NCI-H446 (cell line): ENCODE measurements at places on chromosomes 13 and 19.

DNA sequence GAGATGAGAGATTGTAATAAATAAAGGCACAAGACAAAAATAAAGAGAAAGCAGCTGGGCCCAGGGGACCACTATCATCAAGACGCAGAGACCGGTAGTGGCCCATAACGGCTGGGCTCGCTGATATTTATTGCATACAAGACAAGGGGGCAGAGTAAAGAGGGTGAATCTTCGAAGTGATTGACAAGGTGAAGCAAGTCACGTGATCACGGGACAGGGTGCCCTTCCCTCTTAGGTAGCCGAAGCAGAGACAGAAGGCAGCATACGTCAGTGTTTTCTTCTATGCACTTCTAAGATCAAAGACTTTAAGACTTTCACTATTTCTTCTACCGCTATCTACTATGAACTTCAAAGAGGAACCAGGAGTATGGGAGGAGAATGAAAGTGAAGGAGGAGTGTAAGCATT lies 4.6 kb upstream of the PRKCG start:
- DNase-seq = no peak

DNA sequence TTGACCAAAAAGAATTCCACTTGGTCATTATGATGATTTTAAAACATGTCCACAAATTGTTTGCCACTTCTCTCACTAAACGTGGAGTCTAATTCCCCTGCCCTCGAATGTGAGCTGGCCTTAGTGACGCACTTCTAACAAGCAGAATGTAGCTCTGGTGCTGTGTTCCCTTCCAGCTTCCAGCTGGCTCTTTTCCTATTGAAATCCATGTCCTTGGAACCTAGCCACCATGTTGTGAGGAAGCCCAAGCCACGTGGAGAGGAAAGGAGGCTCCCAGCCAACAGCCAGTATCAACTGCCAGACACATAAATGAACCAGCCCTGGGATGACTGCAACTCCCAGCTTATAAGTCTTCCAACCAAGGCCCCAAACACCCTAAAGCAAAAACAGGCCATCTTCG lies 23.6 kb upstream of the CEBPA start:
- peak; percentile 85 for DNase-seq

DNA sequence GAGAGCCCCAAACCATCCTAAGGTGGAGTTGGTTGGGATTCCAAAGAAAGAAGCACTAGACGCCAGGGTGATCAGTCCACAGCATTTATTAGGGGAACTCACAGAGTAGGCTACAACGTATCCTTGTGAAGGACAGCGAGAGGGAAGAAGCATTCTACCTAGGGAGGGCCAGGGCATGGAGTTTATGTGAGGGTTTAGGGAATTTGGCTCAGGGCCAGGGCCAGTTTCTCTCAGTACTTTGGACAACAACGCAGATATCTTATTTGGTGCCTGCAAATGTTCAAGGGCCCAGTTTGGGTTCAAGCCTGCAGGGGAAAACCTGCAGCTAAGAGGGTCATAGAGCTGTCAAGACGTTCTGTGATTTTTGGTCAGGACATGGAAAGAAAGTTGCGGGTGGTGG lies 73.9 kb upstream of the GJB6 start:
- DNase-seq = no peak

DNA sequence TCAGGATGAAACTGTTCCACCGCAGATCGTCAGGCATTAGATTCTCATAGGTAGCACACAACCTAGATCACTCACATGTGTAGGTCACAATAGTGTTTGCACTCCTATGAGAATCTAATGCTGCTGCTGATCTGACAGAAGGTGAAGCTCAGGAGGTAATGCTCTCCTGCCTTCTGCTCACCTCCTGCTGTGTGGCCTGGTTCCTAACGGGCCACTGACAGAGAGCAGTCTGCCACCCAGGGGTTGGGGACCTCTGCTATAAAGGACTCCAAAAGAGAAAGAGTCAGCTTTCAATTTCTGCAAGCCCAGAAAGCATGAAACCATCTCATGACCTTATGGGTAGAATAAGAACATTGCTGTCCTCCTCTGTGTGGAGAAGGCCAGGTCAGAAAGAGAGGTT lies 43.5 kb upstream of the PCCA start:
- no peak for DNase-seq

DNA sequence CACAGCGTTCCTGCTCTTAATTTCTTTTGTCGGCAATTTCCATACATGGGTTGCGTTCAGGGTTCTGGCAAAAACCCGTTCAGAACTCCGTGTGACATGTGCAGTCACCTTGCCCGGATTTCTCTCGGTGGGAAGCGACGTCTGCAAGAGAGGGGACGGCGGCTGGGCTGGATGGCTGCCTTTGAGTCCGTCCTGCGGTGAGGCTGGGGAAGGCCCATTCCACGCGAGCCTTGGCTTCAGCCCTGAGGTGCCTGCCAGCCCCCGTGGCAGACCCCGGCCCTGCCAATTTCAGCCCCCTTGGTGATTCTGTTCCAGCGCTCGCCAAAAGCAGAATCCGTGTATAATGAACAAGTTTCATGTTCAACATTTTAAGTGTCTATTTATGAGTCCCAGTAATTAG lies 72.6 kb upstream of the TSHZ3 start:
- DNase-seq = no peak

DNA sequence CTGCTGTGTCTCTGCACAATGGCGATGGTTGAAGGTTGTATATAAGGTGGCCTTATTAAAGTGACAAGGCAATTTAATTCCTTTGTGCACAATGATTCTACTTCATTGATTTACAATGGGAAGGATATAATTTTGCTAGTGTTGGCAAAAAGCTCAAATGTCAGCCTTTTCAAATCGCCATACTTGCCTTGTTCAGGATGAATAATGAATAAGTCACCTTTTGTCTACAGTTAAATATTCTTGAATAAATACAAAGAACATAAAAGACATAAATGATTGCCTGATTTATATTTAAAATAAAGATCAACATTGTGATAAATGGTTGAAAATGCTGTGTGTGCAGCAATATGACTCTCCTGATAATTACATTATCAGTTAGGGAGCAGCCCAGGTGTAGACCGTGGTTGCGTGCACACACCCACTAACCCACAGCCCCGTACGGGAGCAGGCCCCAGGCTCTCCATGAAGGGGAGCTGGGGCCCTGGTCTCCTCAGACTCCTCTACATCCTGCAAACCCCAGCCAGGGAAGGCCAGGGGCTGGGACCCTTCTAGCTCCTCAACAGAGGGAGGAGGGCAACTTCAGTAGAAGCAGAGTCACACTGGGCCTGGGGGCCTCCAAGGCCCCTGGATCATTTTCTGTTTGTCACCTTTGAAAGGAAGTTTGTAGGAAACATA lies 64.9 kb downstream of the TEX29 start:
- DNase-seq = no peak

DNA sequence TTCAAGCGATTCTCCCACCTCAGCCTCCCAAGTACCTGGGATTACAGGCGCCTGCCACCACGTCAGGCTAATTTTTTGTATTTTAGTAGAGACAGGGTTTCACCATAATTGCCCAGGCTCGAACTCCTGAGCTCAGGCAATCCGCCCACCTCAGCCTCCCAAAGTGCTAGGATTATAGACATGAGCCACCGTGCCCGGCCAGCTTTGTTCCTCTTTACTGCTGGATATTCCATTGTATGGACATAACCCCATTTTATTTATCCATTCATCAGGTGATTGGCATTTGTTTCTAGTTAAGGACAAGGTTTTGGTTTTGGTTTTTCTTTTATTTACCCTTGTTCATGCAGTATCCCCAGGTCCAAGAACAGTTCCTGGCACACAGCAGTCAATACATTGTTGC lies 4.1 kb upstream of the RPS9 start:
- no peak for DNase-seq

DNA sequence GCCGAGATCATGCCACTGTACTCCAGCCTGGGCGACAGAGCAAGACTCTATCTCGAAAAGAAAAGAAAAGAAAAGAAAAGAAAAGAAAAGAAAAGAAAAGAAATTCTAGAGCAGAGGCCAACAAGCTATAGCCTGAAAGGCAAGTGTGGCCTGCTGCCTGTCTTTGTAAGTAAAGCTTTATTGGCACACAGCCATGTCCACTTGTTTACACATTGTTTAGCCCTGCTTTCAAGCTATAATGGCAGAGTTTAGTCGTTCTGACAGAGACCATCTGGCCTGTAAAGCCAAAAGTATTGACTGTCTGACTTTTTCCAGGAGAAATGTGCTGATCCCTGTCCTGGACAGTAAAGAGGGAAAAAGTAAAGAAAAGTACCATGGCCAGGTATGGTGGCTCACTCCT lies 18.3 kb downstream of the NWD1 start:
- no peak for DNase-seq

- no peak for DNase-seq
Observed at GRCh38 chr19:10271543-10272086, 695 bp downstream of the ICAM1 start.

DNA sequence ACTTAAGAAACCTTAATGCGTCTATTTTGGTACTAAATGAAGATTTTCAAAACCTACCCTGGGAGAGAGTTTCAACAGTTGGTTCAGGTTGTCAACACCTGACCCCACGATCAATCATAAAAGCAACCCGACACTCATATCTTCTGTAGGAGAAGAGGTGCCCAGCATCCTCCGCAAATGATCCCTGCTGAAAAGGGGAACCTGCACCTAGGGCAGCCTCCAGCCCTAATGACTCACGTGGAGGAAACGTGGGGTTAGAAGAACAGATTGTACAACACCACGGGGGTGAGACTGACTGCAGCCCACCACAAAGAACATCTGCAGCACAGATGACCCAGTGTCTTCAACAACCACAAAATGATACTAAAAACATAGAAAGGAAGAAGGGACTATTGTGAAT lies 116.3 kb downstream of the RAB20 start:
- DNase-seq = no peak

GRCh38 chr19:29966588-29967249 lies 24.7 kb downstream of the URI1 start:
- DNase-seq = no peak

DNA sequence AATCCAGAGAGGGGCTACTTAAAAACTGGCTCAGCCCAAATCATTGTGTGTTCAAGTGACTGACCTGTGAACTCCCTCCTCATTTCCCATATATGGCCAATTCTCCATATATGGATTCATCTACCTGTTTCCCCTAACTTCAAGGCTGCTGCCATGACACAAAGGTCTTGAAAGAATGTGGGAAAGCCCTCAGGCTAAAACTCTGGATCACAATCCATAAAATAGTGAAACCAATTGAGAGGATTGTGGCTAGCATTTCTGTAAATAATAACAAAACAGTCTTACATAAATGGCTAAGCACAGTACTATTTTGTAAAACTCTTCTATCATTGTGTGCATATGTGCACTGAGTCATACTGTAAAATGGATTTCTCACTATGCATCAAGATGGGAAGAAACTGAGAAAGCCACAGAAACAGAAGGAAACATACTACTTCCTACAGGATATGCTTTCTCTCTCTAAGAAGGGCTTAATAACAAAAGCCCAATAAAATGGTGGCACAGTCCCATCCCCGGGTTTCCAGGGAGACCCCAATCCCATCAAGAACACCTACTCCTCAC lies 80.5 kb downstream of the FOXO1 start:
- DNase-seq = no peak

DNA sequence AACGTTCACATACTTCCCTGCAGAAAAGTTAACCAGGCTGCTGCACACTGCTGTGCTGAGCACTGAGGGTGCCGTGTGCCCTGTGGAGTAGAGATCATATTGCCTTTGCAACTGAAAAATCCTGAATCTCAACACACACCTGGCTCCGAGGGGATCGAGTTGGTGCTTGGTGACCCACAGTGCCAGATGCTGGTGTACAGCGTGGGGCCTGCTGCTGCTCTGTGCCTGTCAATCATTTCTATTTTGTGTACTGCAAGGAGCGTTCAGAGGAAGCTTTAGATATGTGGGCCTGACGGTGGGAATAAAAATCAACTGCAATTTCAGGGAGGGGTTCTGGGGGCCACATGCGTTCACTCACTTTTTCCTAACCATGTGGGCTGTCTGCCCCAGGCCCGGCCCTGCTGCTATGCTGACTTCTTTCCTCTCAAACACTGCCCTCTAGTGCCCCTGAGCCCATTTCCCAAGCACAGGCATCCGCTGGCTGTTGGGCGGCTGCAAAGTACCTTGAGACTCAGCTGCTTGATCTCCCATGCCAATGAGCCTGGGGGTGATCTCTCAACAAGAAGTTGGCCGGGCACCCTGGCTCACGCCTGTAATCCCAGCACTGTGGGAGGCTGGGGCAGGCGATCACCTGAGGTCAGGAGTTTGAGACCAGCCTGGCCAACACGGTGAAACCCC lies 9.7 kb upstream of the LENG8 start:
- DNase-seq = no peak

GRCh38 chr19:41156207-41156606 lies 36.8 kb upstream of the CYP2S1 start:
- DNase-seq = no peak

GRCh38 chr13:96672016-96672415 lies 322.3 kb downstream of the OXGR1 start:
- DNase-seq = no peak

GRCh38 chr13:60213236-60213744 lies 49.6 kb upstream of the DIAPH3 start:
- DNase-seq = no peak

DNA sequence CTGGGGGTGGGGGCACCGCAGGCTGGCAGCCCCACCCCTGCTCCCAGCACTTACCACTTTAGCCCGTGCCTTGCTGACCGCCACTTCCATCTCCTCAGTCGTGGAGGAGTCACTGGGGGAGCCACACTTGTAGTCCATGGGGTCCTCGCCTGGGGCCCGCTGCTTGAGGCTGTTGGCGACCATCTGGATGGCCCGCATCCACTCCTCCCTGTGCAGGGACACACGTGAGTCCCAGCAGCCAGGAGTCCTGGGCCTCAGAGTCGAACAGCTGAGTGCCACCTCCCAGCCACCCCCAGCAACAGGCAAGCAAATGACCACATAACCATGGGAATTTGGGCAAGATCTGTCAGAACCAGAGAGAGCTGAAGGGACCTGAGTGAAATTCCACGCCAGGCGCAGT lies 16.0 kb upstream of the CCNP start:
- no peak for DNase-seq

GRCh38 chr13:69704311-69704710 lies 403.3 kb upstream of the ATXN8OS start:
- DNase-seq = no peak

- DNase-seq = no peak
Observed at GRCh38 chr19:15282311-15282705, 50.0 kb downstream of the BRD4 start.

- no peak for DNase-seq
Observed at GRCh38 chr13:93767180-93767916, 540.7 kb downstream of the GPC6 start.

DNA sequence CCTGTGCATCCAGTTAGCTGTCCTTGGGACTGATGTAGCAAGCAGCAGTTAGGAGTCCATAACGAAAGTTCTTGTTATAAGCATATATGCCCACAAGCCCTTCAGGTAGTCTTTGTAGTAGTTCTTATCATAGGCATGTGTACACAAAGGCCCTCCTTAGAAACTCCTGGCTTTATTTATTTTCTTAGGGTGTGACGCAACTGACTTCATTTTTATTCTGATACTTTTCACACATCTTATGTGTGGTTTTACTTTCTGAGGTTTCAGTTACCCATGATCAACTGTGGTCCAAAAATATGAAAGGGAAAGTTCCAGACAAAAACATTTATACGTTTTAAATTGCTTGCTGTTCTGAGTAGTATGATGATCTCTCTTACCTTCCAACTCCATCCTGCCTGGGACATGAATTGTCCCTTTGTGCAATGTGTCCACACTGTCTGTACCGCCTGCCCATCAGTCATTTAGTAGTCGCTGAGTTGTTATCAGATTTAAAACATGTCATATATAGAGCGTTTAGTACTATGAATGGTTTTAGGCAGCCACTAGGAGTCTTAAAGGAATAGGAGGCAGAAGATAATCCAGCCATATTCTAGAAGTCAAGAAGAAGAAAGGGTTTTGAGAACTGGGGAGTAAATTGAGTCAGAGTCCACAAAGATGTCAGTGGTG lies 19.4 kb downstream of the GPC5 start:
- DNase-seq = no peak

GRCh38 chr13:33307843-33308242 lies 22.3 kb upstream of the STARD13 start:
- no peak for DNase-seq
